ENCODE measurements at places on chromosomes 2 and 18.
A peak's percentile ranks its signal among the peaks of the same experiment; 100 is the strongest.

GRCh38 chr2:39558906-39559305 lies 106.8 kb upstream of the TMEM178A start:
- no peak for DNase-seq

DNA sequence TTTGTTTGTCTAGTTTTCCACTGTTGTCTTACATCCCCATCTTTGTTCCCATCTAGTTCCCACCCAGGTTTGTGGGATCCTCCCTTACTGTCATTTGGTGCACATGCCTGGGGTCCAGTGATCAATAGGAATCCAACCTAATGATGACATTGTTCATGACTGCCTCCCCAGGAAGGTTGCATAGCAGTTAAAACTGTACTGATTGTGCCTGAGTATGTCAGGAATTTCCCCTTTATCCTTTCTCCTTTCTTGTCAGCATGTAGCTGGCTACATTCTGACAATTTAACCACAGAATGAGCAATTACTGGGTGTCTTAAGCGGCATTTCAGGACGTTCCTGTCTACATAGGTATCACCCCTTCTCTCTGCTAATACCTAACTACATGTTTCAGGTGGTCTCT lies 653.0 kb downstream of the CNTNAP5 start:
- DNase-seq, result no peak

DNA sequence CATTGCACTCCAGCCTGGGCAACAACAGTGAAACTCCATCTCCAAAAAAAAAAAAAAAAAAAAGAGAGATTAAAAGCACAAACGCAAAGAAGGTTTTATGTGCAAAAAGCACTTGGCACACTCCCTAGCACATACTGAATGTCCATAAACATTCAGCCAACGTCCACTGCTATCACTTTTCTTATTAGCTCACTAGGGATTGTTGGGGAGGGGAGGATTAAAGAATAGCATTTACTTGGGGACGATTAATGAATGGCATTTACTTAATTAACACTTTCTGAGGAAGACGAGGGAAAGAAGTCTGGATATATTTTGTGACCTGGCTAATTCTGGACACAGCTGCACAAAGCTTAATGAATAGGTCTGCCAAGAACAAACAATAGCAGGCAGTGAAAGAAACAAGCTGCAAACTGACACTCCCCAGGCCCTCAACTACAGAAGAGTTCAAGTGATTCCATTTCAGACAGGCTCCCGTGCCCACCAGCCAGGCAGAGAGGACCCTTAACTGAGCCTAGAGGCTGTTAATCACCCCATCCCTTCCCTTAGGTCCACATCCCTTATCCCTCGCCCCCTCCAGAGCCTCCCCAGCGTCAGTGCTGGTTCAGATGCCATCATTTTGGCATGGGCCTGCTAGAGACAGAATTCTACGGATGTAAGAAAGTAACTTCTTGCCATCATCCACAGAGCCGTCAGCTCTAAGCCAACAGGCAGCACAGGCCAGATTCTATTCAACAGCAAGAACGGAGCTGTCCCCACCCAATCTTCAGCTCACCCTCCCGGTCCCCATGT lies 7.4 kb downstream of the CYB5A start:
- no peak for DNase-seq

DNA sequence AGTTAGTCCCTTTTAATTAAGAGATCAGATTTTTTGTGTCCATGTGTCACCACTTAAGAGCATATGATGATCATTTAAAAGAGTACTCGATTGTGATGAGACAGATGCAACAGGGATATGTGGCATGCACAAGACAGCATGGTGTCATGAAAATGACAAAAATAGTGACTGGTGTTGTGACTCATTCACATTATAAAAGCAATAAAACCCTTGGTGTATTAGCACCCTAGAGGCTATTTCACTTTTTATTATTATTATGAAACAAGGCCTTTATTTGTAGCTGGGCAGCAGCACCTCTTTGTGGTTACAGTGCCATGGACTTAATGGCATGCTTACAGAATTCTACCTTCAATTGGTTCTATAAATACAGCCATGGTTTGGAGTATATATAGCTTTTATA lies 1296.0 kb upstream of the ZEB2 start:
- DNase-seq, result no peak

DNA sequence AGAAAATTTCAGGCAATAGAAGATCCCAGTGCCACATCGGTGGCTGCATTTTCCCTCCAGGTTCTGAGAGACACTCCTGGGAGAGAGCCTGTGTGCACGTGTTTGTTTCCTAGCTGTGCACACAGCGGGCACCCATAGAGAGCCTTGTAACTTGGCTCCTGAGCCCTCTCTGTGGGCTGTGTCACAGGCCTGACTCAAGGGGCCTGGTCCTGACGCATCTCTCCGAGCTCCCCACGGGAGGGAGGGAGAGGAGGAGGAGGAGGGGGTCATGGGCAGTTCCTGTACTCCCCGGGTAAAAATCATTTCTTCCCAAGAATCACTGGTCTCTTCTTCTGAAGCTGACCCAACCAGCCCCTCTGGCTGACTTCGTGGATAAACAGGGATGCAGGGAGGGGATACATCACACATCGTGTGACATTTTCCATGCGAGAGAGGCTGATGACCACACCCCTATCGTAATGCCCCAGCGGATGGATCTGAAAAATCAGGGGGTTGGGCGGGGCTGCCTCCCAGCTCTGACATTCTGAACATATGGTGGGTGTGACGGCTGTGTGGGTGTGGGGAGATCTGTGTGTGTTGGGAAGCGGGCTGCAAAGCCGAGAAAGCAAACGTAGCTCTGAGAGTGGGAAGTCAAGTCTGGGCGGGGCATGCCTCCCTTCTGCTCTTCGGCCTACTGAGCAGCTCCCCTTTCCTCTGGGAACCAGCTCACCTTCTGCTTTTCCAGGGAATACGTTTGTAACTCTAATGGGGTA lies 308.3 kb upstream of the HS6ST1 start:
- DNase-seq, result no peak

DNA sequence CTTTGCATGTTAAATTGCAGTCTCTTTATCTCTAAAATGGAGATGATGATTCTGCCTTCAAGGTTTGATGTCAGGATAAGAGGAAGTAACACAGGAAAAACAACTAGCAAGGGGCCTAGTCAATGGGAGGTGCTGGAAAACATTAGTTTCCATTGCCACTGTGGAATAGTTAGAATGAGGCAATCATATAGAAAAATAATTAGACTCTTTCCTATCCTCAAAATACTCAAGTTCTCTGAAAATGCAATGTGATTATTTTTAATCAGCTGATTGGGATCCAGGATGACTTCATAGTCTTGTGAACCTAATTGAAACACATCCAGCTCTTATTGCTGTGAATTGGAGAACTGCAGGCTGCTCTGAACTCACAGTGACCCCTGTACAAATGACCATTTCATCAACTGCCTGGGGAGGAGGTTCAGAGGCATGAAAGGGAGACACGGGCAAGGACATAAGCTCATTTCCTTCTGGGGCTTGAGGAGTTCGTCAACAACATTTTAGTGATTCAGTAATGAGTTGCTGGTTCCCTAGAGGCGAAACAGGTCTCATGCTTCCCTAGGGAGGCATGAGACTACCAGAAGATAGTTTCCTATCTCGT lies 422.5 kb downstream of the LPIN1 start:
- DNase-seq, result no peak

- no peak for DNase-seq
These were observed 50.5 kb downstream of the GAREM1 start for GRCh38 chr18:32420084-32420750.

DNA sequence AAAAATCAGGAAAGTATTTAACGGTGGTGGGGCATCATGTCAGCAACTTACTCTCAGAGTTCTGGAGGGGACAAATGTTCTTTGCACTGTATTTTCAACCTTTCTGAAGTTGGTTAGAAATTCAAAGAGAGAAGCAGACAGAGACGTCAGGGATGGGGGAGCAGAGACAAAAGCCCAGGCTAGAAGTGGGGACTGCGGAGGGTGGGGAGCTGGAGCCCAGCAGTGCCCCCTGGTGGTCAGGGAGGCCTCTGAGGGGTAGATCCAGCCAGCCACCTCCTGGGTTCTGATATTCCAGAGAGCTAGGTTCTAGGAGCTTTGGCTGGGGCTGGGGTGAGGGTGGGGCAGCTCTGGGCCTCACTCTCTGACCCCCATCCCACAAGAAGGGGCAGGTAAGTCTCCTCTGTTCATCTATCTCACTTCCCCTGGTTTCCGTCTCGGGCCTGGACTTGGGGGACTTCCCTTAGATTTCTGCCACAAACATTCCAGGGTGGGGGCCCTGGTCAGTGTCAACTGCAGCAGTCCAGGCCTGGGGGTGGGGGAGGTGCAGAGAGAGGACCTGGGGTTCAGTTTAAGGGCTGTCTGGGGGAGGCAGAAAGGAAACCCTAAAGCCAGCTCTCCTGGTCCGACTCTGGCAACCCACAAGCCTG lies 8.9 kb downstream of the TNS1 start:
- DNase-seq, result peak; percentile 36
